ENCODE measurements at places on chromosomes 7 and 10.

- no peak for DNase-seq
Measured at GRCh38 chr7:140501966-140502365, 22.7 kb upstream of the MKRN1 start.

DNA sequence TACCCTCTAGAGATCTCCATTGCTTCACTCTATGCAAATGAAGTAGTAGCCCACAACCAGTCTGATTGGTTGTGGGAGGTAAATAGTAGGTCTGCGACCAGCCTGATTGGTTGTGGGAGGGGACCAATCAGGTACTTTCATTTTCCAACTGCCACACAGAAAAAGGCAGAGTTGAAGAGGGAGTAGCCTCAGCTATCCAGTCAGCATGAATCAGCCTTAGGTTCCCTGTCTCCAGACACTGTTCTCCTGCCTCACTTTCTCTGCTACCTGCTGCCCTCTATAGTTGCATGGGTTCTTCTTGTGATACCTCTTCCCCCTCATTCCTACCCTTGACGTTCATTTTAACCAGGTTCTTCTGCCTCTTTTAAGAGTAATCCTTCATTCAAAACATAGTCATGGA, 114.5 kb upstream of the LYZL1 start:
- DNase-seq = no peak

- no peak for DNase-seq
Measured at GRCh38 chr10:126903656-126904360, 1.4 kb upstream of the DOCK1 start.

DNA sequence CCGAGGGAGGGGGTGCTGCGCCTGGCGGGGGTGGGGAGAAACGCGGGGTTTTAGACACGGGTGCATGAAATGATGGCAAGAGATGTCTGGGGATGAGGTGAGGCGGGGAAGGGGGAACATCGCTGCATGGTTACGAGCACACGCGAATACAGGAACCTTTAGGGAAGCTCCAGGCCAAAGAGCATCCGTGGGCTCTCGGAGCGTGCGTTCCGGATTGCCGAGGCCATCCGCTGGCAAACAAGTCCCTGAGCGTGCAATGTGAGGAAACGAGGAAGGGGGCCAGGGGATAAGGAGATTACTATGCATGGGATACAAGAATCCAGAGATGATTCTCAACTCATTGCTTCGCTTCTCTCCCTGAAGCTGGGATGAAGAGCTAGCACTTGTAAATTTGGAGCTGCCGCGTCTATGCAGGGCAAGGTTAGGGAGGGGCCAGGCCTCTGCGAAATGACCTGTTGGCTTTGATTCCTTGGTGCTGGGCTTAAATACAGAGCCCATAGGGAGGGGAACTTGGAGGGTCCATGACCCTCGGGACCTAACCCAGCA, 520 bp upstream of the WNT2 start:
- no peak for DNase-seq

DNA sequence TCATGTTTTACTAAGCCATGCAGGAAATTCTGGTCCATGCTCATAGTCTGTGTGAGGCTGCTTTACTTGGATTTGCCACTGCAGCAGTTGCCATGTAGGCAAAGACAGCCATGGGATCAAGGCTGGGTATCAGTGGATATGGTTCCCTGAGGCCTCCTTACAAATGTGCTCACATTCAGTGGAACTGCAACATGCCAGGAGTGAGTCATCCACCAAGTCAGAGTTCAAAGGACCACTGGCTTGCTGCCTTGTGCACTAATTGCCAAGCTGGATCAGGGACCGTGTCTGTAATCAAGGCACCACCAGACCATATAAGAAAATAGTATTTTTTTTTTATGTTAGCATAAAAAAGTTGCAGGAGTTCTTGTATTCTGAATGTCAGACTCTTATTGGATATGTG, 101.0 kb downstream of the CDCA7L start:
- DNase-seq = no peak

GRCh38 chr7:2639181-2639681, 7.4 kb downstream of the TTYH3 start:
- DNase-seq = no peak

DNA sequence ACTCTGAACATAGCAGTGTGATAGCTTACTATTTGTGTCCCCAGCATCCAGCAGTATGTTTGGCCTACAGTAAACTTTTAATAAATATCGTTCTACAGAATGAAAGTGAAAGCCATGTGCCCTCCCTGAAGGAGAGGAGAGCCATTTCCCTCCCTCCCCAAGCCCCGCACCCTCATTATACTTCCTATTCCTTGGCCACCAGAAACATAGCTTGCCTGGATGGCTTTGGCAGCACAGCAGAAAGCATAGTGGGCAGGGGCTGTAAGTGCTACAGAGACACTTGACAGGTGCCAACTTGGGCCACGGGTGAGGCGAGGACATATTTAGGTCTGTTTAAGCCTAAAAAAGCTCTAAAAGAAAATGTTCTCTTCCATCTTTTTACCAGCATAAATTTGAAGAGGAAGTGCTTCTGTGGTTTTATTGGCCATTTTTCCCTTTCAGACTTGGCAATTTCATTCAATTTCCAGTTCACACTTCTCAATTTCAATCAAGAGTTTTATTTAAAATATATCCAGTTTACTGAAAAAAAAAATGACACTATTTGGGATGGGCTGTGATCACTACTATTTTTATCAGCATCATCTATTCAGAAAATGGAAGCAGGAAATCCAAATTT, 12.7 kb downstream of the HHEX start:
- DNase-seq = no peak

- DNase-seq = no peak
Measured at GRCh38 chr7:43431020-43431595, 151.8 kb upstream of the STK17A start.

DNA sequence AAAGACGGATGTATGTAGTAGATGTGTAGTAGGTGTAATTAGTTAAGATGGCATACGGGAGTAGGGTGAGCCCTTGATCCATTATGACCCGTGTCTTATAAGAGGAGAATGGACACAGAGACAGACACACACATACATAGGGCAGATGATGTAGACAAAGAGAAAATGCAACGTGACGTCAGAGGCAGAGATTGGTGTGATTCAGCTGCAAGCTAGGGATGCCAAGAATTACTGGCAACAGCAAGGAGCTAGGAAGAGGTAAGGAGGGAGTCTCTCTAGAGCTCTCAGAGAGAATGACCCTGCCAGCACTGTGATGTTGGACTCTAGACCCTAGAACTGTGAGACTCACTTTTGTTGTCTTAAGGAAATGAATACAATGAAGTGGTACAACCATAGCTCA, 247.0 kb upstream of the HABP2 start:
- no peak for DNase-seq

GRCh38 chr7:7446616-7447015, 89.1 kb downstream of the COL28A1 start:
- no peak for DNase-seq

DNA sequence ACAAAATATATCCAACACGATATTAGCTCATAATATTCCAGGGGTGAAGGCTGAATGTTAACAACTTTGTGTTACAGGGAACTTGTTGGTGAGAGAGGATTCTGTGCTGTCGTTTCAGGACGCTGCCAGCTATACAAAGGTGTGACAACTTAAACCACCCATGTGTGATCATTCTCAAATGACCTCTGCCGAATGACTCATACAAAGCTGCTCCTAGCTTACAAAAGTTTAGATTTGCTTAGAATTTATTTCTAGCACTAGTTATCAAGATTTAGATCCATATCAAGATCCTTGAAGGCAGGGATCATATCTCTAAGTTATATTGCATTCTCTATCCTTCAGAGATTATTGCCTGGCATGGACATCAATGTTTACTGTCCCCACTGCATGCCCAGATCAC, 65.3 kb downstream of the COBL start:
- no peak for DNase-seq

DNA sequence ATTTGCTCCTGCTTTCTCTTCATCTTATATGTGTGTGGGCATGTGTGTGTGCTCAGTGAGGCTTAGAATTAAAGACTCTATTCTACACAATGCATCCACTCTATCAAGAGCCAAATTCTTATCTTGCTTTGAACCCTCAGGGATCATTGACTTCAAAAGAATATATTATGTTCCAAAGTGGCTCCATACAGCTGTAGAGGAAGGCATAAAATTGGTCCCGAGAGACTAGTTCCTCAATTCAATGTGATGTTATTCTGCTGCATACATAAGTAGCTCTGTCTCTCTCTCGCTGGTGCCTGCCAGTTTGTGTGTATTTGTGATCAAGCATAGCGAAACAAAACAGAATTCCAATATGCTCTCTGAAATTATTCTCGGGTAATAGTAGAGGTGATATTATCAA, 997.9 kb upstream of the POT1 start:
- no peak for DNase-seq

DNA sequence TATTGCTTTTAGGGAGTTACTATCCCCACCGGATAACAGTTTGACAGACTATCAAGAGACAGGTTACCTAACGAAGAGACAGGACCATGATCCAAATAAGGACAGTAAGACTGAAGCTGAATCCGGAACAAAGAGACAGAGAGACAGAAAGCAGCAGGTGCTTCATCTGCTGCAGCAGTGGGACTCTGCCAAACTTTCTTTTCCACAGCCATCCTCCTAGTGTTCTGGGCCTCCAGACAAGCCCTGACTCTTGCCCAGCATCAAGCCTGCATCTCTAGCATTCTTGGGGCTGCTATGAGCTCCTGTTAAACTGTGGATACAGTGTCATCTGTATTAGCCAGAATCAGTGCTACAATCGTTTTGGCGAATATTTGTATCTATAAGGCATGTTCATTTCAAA, 761.7 kb downstream of the GRID1 start:
- no peak for DNase-seq

DNA sequence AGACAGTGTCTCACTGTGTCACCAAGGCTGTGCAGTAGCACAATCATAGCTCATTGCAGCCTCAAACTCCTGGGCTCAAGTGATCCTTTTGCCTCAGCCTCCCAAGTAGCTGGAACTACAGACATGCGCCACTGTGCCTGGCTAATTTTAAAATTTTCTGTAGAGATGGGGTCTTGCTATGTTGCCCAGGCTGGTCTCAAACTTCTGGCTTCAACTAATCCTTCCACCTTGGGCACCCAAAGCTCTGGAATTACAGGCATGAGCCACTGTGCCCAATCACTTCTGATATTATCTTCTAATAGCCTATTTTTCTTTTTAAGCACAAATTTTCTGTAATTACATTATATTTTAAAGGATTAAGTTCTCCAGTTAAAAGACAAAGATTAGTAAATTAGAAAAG, 42.6 kb upstream of the ZC3HAV1 start:
- DNase-seq = no peak
